Effector memory CD4-positive, alpha-beta T cell (primary cell): ENCODE measurements at places on chromosomes 2 and 18.

DNA sequence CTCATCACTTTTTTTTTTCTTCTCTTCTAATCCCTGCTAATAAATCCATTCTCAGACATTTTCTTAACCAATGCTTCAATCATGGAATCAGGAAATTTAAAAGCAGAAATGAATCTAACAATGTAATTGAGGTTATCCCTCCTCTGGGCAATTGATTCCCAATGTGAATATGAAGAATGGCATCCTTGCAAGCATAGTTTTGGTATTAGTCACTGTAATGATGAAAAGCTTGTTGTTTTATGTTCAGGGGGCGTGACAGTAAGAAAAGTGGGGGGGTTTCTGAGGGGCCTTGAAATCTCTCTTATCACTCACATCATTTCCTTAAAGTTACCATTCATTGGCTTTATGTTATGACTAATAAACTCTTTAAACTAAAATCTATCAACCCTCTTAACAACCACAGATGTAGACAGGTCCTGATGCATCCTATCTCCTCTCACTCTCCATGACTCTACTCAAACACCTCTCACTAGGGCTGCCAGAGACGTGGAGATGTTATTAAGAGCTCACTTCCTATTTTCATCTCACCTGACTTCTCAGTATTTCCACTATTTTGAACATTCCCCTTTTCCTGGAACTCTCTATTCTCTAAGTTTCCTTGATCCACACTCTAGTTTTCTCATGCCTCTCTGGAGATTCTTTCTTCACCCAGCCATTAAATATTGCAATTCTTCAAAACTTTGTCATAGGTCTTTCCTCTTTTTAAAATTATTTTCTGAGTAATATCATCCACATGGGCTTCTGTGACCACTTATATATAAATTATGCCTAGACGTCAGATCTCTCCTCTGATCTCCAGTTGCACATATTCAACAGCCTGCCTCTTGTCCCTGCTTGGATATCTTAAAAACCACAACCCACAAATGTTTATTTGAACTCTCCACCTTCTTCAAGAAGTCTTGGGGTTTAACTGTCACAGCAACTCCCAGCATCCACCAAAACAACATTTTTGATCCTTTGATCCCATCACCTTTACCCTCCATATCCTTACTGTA is 332.9 kb downstream of the CDH2 start:
- DNase-seq: no peak

DNA sequence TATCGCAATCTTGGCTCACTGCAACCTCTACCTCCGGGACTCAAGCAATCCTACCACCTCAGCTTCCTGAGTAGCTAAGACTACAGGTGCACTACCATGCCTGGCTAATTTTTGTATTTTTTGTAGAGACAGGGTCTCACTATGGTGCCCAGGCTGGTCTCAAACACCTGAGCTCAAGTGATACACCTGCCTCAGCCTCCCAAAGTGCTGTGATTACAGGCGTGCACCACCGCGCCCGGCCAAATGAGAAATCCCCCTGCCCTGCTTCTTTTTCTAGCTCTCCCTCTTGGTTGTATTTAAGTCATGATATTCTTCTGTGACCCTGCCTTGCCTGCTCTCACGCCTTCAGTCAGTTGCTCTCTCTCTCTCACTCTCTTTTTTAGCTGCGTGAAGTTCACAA is 157.0 kb upstream of the SH3BP4 start:
- no peak for DNase-seq

DNA sequence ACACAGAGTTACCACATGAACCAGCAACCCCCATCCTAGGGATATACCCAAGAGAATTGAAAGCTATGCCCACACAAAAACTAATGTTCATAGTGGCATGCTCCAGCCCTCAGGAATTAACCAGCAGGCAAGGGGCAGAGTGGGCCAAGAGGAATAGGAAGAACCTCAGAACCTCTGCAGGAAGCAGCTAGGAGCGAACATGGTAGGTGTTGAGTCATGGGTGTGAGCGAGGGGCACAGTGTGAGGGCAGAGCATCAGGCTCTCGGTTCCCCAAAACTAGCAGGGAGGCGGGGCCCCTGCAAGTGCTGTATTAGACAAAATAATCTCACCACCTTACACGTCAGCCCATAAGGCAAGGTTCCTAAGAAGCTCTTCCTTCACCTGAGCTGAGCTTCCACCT is 5.6 kb upstream of the RUFY4 start:
- no peak for DNase-seq

GRCh38 chr18:22868831-22869230 is 64.3 kb upstream of the RBBP8 start:
- DNase-seq: no peak

DNA sequence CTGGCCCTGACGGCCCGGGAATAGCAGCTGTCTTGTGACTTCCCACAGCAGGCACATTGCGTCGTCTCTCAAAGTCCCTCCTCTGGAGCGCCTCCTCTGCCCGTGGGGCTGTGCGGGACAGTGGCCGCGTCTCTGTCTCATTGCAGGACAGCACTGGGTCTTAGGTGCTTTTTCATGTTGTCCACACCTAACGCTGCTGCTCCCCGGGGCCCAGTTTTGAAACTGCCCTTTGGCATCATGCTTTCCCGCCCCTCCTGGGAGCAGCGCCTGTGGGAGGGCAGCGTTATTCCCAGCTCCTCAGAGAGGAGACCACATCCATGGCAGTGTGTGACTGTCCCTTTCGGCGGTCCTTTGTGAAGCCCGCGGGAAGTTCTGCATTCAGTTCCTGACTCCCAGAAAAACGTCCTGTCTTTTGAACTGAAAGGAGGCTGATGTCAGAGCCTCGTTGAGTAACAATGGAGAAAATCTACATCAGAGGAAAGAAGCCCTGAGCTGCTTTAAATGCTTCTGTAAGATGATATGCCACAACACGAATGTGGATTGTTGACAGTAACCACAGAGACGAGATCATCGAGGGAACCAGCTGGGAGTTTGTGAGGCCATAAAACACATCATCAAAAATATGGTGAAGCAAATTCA is 226.0 kb downstream of the FAM210A start:
- no peak for DNase-seq

DNA sequence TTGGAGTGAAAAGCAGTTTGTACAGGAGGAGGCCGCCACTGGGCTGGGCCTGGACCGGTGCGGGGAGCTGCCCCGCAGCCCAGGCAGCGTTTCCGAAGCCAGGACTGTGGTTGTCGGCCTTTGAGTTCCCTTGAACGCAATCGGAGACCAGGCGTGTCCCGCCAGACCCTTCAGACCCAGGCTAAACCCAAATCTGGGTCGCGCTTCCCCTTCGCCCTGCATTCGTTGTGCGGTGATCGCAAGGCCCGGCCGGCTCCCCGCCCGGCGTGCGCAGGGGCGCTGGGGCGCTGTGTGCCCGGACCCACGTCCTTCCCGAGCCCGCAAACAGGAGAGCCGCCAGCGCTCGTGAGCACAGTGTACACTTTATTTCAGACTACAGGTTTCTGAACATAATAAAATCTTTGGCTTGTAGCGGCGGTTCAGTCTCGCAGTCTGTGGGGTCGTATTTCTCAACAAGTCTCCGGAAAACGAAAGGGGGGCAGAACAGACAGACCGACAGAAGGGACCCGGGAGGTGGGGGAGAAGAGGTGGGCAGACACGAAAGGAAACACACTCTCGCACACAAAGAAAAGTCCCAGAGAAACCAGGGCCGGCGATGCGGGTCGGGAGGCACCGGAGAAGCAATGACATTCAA is 5.5 kb downstream of the EN1 start:
- DNase-seq: no peak

DNA sequence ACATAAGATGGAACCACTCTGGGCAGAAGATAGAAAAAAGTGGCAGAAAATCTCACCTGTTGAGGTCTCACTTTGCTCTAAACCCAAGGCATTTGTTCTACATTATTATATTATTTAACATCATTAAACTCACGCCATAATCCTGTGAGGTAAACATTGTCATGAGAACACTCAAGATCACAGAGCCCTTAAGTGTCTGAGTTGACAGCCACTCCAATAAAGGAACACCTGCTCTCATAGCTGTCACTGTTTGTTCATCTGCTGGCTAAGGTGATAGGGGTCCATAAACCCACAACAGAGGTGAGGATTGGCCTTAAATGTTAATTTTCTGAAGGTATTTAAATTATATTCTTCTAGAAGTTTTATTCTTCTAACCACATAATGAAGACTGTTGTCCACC is 439.7 kb downstream of the RIT2 start:
- no peak for DNase-seq

DNA sequence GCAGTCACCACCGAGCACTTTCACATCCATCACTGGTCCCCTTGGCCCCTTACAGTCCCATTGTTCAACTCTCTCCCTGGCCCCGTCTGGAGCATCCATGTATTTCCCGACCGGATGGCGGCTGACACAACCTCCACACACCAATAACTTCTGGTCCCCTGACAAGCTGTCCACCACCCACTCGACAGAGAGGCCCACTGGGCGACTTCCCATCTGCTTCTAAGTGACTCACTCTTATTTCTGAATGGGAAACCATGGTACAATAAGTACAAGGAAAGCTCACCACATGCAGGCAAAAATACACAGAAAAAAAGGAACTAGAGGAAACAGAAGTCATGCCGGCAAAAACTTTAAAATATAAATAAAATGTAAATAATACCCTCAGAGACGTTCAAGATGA is 82.9 kb upstream of the RAB12 start:
- no peak for DNase-seq

DNA sequence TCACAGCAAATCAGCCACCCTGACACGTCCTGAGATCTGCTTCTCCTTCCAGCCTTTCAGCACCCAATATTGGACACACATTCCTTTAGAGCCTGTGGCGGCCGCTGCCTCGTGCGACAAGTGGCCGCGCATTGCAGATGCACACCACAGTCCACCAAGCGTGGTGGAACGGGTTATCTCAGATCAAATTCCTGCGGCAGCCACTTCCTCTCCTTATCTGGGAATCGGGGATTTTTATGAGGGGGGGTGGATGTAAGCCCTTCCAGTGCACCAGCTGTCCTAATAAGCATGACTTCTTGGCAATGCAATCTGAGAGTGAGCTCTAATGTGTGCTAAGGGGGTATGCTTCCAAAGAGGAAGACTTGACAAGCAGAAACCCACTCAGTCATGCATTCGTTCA is 18.3 kb upstream of the BMP10 start:
- no peak for DNase-seq

DNA sequence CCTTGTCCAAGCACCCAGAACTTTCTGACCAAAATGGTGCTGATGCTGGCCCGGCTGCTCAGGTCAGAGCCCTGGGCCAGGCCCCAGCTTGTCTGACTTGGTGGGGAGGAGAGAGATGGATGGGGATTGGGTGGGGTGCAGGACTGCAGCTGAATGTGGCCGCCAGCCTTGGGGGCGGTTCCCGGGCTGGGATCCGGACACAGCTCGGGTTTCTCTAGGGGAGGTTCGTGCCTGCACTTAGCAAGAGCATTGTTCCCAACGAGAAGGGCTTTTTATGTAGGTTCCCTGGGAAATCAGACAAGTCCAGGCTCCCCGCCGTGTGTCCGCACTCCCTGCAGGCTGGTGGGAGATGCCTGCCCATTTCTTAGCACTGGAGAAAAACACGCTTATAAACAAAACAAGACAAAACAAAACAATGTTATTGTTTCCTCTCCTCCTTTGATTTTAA is 50.5 kb upstream of the HS6ST1 start:
- no peak for DNase-seq

- no peak for DNase-seq
Observed at GRCh38 chr18:7532942-7533341, 34.2 kb upstream of the PTPRM start.

GRCh38 chr18:75173125-75173432 is 35.9 kb downstream of the PTGR3 start:
- no peak for DNase-seq

DNA sequence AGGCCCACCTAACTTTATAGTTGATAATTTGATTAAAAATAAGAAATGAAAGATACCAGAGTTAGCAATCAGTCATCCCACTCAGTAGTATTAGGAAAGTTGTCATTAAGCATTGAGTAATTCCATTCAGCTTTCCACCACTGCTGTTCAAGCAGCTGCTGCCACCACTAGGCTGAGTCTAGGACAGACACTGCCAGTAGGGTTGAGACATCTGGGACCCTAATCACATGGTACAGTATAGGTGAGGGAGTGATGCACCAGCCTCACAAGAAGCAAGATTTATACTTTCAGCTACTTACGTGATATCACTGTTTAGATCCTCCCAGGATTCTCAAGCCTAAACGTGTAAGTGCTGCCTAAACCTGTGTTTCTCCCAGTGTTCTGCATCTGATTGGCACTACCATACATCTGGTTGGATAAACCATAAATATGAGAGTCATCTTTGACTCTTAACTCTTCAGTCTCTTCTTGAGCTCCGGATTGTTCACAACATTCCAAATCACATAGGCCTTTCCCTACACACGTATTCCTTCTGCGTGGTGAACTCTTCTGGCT is 3.2 kb downstream of the UBXN4 start:
- DNase-seq: no peak

GRCh38 chr2:37775908-37776250 is 104.4 kb upstream of the CDC42EP3 start:
- DNase-seq: no peak

GRCh38 chr2:153431114-153431513 is 47.4 kb downstream of the RPRM start:
- DNase-seq: no peak

DNA sequence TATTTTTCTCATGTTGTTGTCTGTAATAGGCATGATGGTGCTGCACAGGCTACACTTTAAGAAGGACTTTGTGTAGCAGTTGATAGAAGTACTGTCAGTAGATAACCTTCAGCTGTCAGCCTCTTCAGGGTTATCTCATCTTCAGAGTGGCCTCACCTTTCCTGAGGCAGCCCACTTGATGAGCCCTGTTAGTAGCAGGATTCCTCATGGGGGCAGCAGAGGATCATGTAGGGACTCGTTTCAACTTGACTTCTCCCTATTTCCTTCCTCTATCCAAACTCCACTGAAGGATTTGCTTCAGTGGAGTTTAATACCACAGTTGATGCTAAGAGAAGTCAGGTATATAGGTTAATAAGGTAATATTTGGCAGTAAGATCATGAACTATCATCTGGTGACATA is 530.3 kb upstream of the FSIP2 start:
- DNase-seq: no peak

GRCh38 chr2:36246320-36246990 is 109.1 kb upstream of the CRIM1 start:
- no peak for DNase-seq

GRCh38 chr2:207265332-207265731 is 99.6 kb upstream of the KLF7 start:
- DNase-seq: no peak

- DNase-seq: no peak
Observed at GRCh38 chr2:17373741-17374140, 144.5 kb downstream of the RAD51AP2 start.

GRCh38 chr18:6018671-6019070 is 123.3 kb upstream of the TMEM200C start:
- no peak for DNase-seq

- DNase-seq: no peak
Observed at GRCh38 chr2:191453761-191454160, 208.6 kb downstream of the MYO1B start.
